Activated B cell treated with CpG ODN at 0.5 μM for 24 hours (primary cell): ENCODE measurements at places on chromosomes 16 and 17.

GRCh38 chr17:76566988-76567431 is 18.6 kb downstream of the ST6GALNAC2 start:
- peaks cover 34% of the 10 kb centered on the region for H3K4me1 ChIP-seq
- DNase-seq = no peak
- H3K27ac ChIP-seq = no peak overlapping the region

DNA sequence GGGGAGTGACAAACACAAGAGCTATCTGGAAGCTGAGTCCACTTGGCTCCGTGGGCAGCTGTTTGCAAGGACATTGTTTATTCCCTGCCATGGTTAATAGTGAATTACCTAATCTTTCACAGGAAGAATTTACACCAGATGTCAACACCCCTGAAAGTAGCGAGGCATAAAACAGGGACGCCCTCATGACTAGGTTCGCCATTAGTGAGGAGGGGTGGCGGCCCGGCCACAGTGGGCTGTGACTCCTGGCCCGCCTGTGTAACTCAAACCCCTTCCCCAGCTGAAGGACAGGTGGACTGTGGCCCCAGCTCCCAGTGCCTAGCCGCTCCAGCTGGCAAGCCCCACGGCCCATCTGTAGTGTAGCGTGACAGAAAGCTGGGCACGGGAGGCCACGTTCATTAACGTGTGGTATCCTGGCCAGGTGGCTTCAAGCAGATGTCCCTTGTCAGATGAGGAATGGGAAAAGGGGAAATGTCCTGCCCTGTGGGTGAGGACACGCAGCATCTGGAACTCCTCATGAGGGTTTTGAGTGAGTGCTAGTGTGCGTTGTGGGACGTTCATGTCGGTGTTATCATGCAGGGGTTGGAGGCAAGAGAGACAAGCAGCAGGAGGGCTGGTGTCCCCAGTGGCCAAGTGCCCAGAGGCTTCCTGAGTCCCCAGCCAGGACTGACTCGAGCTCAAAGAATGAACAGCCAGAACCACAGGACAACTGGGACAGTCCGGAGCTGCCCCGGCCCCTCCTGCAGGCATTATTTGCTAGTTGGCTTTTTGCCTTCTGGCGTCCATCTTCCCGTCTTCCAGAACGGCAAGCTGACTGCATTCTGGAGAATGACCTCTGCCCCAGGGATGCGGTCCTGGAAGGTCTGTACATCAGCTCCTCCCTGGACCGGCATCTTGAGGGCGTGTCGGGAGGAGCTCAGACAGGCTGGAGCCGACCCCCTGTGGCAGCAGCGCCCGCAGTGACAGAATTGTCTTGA is 19.2 kb downstream of the KDM8 start:
- H3K4me3 ChIP-seq = no peak overlapping the region
- H3K36me3 ChIP-seq = peaks cover 32% of the 10 kb centered on the region
- no peak overlapping the region for H3K27ac ChIP-seq
- H3K4me1 ChIP-seq = peaks cover 20% of the 10 kb centered on the region
- DNase-seq = no peak
- no peaks in the 10 kb centered on the region for H3K27me3 ChIP-seq

DNA sequence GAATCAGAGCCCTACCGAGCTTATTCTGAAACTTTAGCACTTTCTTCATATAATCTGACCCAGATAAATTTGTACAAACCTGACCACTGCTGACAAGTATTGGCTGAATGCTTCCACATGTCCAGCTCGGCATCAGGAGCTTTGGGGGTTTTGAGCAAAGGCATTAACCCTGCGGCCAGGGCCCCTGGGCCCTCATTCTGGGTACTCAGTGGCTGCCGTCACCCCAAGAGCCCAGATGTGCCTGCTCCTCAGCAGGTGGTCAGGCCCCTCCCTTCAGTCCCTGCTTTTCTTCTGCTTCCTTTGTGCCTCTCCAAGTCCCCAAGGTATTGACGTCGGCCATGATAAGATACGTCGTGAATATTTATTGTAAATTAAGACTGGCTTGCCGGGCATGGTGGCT is 47.3 kb upstream of the CHMP6 start:
- no peak overlapping the region for H3K27ac ChIP-seq
- no peaks in the 10 kb centered on the region for H3K27me3 ChIP-seq
- H3K4me3 ChIP-seq = no peak overlapping the region
- DNase-seq = no peak
- peaks cover 13% of the 10 kb centered on the region for H3K4me1 ChIP-seq
- H3K36me3 ChIP-seq = peaks cover 39% of the 10 kb centered on the region

DNA sequence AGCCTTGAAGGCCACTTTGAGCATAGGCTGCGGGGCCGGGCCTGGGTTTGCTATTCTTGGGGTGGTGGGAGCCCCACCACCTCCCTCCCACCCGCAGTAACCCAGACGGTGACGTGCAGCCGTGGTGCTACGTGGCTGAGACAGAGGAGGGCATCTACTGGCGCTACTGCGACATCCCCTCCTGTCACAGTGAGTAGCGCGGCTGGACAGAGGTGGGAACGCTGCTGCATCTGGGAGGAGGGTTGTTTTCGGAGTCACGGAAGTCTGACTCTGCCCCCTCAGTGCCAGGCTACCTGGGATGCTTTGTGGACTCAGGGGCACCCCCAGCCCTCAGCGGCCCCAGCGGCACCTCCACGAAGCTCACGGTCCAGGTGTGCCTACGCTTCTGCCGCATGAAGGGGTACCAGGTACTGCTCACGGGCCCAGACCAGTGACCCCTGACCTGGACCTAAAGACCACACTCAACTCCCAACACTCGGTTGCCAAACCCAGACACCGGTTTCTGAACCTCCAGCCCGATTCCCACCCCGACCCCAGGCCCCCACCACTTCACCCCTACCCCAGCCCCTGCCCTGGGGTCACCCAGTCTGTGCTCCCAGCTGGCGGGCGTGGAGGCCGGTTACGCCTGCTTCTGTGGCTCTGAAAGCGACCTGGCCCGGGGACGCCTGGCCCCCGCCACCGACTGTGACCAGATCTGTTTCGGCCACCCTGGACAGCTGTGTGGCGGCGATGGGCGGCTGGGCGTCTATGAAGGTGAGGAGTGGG is 2.1 kb downstream of the KREMEN2 start:
- no peak for DNase-seq
- no peaks in the 10 kb centered on the region for H3K36me3 ChIP-seq
- no peak overlapping the region for H3K27ac ChIP-seq
- H3K4me3 ChIP-seq = no peak overlapping the region
- peaks cover 40% of the 10 kb centered on the region for H3K4me1 ChIP-seq
- H3K27me3 ChIP-seq = peaks cover 13% of the 10 kb centered on the region

DNA sequence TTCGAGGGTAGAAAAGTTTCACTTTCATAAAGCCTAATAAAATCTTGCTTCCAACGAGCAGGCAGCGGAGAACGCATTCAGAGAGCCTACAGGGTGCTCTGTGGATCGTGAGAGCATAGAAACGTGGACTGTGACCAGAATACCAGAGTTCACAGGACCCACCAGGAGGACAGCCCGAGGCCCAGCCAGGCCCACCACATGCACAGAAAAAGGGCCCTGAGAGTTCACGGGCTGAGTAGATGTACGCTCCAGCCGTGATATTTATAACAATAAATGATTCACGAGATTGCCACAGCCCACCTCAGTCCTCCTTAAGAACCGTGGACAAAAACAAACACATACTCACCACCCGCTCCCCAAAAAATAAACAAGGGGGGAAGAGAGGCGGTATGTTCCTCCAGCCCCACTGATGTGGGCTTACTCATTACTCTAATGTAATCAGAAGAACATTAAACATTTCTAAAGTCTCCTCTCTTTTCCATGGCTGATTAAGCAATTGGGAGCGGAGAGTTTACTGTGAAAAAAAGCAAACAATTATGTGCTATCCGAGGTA is 207.2 kb downstream of the C16orf78 start:
- H3K4me1 ChIP-seq = peaks cover under 1% of the 10 kb centered on the region
- no peak overlapping the region for H3K27ac ChIP-seq
- H3K27me3 ChIP-seq = no peaks in the 10 kb centered on the region
- no peaks in the 10 kb centered on the region for H3K36me3 ChIP-seq
- no peak overlapping the region for H3K4me3 ChIP-seq
- no peak for DNase-seq

DNA sequence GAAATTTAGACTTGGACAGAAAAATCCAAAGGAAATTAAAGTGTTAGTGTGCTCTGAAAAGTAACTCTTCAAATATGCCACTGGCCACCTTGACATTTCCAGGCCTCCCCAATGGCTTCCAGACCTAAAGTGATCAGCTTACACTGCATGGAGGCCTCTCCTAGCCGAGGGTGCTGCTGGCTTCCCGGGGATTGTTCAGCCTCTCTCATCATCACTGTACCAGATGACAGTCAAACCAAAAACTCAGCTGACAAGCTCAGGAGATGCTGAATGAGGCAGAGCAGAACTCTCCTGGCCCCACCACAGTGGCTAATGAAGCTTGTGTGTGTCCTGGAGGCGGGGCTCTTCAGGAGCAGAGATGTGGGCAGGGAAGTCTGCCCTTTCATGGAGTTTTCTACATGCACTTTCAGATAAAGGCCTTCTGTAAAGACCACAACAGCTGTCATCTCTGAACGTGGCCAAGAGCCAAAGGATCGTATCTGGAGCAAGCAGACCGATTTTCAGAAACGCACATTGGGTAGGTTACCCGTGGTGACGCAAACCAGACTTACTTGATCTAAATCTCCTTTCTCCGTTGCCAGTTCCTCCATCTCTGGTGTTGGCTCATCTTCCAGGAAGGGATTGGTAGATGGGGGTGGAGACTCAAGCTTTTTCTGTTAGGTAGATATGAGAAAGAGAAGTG is 113.3 kb downstream of the VPS53 start:
- no peak overlapping the region for H3K4me3 ChIP-seq
- DNase-seq = no peak
- H3K27me3 ChIP-seq = no peaks in the 10 kb centered on the region
- H3K27ac ChIP-seq = no peak overlapping the region
- peaks cover 61% of the 10 kb centered on the region for H3K36me3 ChIP-seq

DNA sequence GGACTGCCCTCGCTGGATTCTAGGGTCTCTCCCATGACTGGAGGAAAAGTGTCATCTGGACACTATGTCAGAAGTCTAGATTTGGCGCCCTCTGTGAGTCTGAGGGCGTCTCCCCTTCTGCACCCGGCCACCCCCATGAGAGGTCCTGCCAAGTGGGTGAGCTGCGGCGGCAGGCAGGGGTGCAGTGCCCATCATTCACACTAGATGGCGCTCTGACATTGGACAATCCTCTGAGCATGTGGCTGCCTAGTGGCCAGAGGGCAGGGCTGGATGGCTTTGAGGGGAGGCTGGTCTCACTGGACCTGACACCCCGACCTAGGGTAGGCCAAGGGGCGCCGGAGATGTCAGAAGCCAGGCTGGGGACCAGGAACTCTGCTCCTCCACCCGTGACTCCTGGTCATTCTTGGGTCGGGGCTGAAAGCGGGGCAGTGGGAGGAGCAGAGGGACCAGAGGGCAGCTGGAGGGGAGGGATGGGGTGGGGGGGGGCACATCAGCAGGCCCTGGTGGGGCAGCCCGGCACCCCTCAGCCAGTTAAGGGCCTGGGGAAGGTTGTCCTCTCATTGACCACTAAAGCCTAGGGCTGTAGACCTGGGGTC is 28.0 kb downstream of the MRM1 start:
- H3K27ac ChIP-seq = no peak overlapping the region
- DNase-seq = peak; percentile 75
- no peaks in the 10 kb centered on the region for H3K36me3 ChIP-seq
- H3K27me3 ChIP-seq = peaks cover 13% of the 10 kb centered on the region
- H3K4me3 ChIP-seq = no peak overlapping the region

- H3K27me3 ChIP-seq = no peaks in the 10 kb centered on the region
- peaks cover 71% of the 10 kb centered on the region for H3K4me1 ChIP-seq
- H3K4me3 ChIP-seq = peak overlapping the region; percentile 100
- peak overlapping the region; percentile 98 for H3K27ac ChIP-seq
Measured at GRCh38 chr17:42016411-42016831, 818 bp downstream of the DNAJC7 start.

- H3K4me1 ChIP-seq = peaks cover 58% of the 10 kb centered on the region
- no peaks in the 10 kb centered on the region for H3K36me3 ChIP-seq
- peaks cover 61% of the 10 kb centered on the region for H3K27me3 ChIP-seq
- no peak overlapping the region for H3K4me3 ChIP-seq
- H3K27ac ChIP-seq = no peak overlapping the region
Measured at GRCh38 chr17:61405686-61406536, 6.3 kb downstream of the TBX2 start.

- H3K4me3 ChIP-seq = peak overlapping the region; percentile 57
- no peak for DNase-seq
- H3K4me1 ChIP-seq = peaks cover 9% of the 10 kb centered on the region
- H3K27me3 ChIP-seq = no peaks in the 10 kb centered on the region
Measured at GRCh38 chr17:76709077-76709950, 1.5 kb downstream of the MXRA7 start.

DNA sequence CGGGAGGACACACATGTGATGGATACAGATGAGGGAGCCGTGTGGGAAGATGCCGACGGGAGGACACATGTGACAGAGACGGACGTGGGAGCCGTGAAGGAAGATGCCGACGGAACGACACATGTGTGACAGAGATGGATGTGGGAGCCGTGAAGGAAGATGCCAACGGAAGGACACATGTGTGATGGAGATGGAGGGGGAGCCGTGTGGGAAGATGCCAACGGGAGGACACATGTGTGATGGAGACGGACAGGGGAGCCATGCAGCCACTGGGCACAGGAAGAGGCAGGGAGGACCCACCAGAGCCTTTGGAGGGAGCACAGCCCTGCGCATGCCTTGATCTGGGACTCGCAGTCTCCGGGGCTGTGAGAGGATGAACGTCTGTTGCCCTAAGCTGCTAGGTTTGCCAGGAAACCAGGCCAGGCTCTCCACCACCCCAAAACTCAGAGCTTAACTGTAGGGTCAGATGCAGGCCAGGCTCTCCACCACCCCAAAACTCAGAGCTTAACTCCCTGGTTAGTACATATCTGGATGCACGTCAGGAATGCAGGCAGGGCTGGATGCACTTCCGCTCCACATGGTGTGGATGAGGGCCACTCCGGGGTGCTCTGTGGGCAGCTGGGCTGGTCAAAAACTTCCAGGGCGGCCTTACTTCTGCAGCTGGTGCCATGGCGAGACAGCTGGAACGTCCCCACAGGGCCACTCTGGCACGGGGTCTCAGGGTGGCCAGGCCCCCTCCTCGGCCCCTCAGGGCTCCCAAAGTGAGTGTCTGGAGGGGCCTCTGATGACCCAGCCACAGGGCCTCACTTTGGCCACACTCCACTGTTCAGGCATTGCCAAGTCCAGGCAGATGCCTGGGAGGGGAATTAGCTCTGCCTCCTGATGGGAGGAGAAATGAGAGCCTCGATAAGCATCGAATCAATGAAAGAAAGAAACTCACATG is 47.7 kb upstream of the ZNF469 start:
- peaks cover 4% of the 10 kb centered on the region for H3K4me1 ChIP-seq
- no peak overlapping the region for H3K4me3 ChIP-seq
